ENCODE measurements at places on chromosomes 16 and 17. TPM values are rescaled to one million over a fixed set of nuclear protein-coding genes. Genes with fewer than 3 reads are reported as not detected.

Gene TP53TG3C
- total RNA-seq = not detected

Gene CACNG4
- total RNA-seq = not detected

Gene SOCS7
- total RNA-seq = 18.0 TPM

Gene C16orf96
- total RNA-seq = 0.16 TPM

- DNase-seq = peak; percentile 37
These were observed 145.3 kb upstream of the PLCG2 start for GRCh38 chr16:81633680-81634379.

DNA sequence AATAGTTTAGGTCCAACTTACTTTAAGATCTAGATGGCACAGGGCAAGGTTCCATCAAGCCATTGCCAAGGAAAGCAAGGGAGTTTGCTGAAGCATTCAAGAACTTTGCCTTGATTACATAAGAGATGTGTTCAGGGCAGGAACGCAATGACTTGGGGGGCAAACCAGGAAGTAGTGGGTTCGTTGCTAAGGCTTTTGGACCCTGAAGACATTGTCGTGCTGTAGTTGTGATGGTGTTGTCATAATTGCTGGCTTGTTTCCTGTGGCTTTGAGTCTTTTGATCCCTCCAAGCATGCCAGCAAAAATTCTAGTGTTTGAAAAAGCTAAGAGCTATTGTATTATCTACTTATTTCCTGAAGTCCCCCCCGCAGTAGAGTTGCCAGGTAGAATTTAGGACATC is 70.7 kb upstream of the HNF1B start:
- DNase-seq = no peak

DNA sequence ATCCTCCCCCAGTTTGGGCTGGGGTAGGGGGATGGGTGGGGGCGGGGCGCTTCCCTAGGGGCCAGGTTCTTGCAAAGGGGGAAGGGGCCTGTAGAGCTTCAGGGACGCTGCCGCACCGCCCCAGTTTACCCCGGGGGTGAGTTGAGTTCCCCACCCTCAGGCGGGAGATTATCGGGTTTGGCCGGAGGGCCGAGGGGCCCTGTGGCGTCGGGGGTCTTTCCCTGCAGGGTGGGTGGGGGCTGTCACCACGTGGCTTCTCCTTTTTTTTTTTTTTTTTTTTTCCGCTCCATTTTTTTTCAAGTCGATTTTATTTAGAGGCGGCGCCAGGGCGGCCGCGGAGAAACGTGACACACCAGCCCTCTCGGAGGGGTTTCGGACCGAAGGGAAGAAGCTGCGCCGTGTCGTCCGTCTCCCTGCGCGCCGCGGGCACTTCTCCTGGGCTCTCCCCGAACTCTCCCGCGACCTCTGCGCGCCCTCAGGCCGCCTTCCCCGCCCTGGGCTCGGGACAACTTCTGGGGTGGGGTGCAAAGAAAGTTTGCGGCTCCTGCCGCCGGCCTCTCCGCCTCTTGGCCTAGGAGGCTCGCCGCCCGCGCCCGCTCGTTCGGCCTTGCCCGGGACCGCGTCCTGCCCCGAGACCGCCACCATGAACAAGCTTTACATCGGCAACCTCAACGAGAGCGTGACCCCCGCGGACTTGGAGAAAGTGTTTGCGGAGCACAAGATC is at the start of gene IGF2BP1:
Gene IGF2BP1, plus strand, starts transcription at position 283 of the 724 bp plus-strand sequence. Its CDS starts 361 bp downstream, at position 644.
- peak; percentile 40 for DNase-seq

DNA sequence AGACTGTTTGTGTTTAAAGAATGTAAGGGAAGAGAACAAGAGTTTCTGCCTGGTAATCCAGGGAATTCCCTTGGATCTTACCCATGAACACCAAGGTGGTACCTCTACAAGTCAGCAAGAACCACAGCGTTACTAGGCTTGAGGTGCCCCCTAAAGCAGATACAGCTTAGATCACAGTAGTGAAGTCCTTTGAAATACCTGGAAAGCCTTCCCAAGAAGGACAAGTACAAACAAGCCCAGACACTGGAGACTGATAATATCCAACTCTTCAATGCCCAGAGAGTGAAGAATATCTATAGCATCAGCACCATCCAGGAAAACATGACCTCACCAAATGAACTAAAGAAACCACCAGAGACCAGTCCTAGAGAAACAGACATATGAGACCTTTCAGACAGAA is 3.8 kb upstream of the APPBP2 start:
- DNase-seq = no peak

GRCh38 chr16:65728167-65728566 is 606.3 kb upstream of the CDH11 start:
- no peak for DNase-seq

DNA sequence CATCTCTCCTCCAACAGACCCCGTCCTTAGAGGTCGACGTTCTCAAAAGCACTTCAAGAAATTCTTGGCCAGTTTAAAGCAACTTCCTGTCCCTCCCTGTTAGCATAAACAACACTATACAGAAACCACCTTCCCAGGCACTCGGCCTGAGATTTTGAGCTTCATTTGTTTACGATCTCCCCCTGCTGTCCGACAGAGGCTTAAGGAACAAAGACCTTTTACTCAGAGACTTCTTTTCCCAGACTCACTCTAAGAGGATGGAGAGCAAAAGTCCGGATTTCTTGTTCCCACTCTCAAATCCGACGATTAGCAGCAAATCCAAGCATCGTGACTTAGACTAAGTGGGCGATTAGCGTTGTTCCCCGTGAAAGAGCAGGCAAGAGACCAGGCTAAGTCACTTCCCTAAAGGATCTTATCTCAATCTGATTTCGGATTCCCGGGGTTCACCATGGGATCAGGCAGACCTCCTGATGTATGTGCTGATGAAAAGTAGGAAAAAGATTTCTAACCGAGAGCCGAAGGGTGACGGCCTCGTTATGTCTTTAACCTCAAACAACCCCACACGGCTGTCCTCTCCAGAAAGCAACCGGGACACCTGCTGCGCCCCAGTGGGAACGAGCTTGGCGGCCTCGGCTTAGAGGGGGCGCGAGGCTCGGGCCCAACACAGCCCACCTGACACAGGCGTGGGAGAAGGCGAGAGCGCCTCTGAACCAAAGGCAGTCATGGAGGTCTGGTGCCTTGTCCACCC is 598 bp downstream of the INPP5K start:
- peak; percentile 72 for DNase-seq

DNA sequence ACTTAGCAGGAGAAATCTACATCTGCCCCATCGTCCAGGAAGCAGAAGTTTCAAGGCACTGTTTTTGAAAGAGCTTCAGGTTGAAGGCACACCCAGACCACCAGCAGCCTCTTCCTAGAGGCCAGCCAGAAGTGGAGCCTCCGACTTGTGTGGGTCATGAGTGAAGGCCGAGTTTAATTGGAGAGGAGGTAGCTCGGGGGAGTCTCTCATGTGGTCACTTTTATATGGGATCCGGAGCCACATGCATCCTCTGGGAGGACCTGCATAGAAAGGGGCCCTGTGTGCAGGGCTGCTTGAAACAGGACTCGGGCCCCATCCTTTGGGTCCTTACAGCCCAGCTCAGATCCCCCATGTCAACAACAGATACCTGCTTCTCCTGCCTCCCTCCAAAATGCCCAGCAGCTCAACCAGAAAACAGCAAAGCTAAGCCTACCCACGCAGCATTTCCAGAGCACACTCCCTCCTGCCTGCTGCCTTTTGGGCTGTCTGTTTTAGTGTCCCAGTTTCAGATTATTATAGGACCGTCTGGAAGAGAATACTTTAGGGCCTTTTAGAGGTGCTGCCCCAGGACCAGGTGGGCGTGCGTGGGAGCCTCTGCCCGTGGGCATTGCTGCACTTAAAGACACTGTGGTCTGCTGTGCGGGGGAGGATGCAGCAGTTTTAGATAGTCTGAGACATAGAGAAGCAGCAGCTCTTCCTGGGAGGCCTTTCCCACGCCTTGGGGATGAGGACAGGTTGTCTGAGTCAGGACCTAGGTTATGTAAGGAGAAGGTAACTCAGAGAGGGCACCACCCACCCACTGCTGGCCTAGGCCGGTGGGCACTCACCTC is 29.5 kb downstream of the MPRIP start:
- peak; percentile 25 for DNase-seq

- DNase-seq = peak; percentile 54
These were observed 202.2 kb upstream of the CHMP6 start for GRCh38 chr17:80789356-80789902.

GRCh38 chr17:49858796-49859195 is 10.9 kb upstream of the TAC4 start:
- DNase-seq = no peak

- peak; percentile 20 for DNase-seq
These were observed 85.7 kb downstream of the NOG start for GRCh38 chr17:56679115-56679776.

DNA sequence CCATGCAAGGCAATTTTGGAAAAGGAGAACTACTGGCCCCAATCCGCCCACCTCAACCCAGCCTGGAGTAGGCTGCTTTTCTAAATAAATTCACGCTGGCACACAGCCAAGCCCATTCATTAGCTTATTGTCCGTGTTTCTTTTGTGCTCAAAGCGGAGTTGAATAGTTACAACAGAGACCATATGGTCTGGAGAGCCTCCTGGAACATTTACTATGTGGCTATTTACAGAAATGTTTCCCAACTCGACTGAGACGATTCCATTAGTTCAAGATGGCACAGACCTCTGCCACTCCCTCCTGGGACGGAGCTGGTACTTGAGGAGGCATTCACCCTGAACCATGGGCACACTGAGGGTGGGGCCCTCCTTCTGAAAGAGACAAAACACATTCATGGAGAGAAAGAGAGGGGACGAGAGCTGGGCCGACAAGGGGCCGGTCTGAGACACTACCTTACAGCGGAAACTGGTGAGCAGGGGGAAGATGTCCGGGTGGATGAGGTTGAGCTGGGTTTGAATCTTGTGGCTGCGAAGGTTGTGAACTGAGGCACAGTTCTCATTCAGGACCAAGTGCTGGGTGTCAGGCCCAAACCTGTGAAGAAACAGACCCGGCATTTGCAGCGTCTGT is 15.7 kb downstream of the ELAC2 start:
- no peak for DNase-seq

DNA sequence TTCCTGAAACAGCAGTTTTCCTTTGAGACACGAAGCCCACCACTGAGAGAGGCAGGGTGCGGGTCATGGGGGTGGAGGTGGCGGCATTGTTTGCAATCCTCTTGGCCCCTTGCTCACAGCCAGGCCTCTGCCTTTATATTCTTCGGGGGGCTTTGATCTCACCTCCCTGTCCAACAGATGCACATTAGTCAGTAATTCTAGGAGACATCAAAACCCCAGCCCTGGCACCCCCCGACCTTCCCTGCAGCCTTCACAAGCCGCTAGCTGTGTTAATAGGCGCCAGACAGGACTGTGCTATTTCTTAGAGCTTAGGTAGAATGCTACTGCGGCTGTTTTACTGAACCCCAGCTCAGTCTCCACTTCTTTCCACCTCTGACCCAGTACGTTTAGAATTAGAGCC is 212.6 kb downstream of the RBFOX1 start:
- no peak for DNase-seq

GRCh38 chr16:12155235-12155634 is 178.7 kb downstream of the SNX29 start:
- DNase-seq = no peak

DNA sequence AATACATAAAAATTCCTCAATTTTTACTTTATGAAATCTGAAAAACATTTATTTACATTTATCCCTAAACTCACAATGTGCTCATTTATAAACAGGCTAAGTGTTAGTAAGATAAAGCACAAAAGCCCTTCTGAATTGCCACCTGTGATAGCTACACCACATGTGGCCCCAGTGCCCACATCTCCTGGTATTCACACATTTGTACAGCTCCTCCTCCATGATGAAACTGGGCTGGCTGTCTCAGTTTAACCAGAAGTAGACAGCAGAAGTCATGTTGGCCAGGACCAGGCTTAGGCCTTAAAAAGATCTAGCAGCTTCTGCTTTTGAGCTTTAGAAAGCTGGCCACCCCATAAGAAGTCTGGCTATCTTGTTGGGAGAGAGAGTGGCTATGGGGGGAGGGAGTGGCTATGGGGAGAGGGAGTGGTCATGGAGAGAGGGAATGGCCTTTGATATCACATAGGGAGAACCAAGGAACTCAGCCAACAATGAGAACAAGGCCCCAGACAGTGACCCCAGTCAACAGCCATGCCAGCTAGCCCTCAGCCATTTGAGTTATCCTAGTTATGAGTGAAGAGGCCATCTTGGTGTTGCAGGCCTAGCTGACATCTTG is 47.4 kb downstream of the CEP95 start:
- DNase-seq = no peak

DNA sequence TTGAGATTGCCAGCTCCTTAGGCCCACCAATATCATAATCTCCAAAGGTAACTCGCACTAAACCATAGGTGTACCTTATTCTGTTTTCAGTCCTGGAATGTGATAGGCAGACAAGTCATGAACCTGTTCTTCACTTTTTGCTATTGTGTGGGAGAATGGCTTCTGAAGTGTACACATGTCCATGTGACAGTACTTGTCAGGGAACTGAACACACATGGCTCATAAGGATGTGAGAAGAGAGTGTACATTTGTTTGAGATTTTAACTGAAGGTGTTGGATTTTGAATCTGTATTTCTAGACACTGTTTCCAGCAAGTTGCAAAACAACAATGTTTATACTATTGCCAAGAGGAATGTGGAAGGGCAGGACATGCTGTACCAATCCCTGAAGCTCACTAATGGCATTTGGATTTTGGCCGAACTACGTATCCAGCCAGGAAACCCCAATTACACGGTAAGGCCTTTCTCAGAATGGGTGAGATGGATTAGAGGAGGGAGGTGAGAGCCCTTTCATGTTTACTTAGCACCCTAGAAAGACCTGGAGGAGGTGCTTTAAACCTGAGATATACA is 14.5 kb upstream of the RASL10B start:
- DNase-seq = no peak

GRCh38 chr16:14365200-14365851 is 264.7 kb downstream of the PARN start:
- DNase-seq = no peak

- DNase-seq = no peak
These were observed 675.6 kb upstream of the CDH8 start for GRCh38 chr16:62711797-62712196.

GRCh38 chr16:66263973-66264310 is 102.5 kb upstream of the CDH5 start:
- DNase-seq = no peak

- peak; percentile 74 for DNase-seq
These were observed 817 bp downstream of the NDUFAF8 start for GRCh38 chr17:81239714-81240555.

DNA sequence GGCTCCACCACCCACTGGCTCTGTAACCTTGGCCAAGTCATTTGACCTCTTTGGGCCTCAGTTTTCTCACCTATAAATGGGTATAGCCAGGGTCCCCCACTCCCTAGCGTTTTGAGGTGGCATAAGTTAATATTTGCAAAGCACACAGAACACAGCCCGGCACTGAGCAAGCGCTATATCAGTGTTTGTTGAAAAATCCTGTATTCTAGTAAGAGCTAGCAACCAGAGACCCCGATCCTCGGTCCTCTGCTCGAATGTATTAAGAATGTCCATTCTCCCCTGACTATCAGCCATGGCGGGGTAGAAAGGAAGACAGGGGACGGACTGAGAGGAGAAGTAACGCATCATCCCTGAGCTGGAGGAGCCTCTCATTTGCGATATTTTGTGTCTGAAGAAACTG is 131.2 kb downstream of the IRF8 start:
- no peak for DNase-seq

All from activated CD8-positive, alpha-beta T cell treated with anti-CD3 and anti-CD28 coated beads for 36 hours (primary cell).